Foreskin melanocyte (primary cell): ENCODE measurements at places on chromosomes 16 and 17.

- DNase-seq: no peak
Observed at GRCh38 chr17:49365667-49366066, 3.6 kb upstream of the ZNF652 start.

GRCh38 chr16:12229759-12230594 is 253.4 kb downstream of the SNX29 start:
- DNase-seq: peak; percentile 74

GRCh38 chr17:34493917-34494316 is 85.5 kb upstream of the TMEM132E start:
- DNase-seq: no peak

DNA sequence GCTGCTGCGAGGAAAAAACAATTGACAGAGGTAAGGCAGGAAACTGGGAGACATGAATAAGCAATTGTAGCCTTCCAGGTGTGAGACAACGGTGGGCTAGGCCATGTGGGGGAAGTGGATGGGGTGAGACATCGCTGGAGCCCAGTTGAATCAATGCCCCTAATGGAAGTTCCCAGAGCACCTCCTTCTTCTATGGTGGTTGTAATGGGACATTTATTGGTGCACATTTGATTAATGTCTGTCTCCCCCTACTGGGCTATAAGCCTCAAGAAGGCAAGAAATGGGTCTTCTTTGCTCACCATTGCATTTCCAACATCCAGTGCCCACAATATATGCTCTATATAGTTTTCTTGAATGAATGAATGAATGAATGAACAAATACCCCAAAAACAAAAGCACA is 22.7 kb upstream of the CD300E start:
- DNase-seq: no peak

- no peak for DNase-seq
Observed at GRCh38 chr17:61235001-61235826, 164.4 kb upstream of the TBX2 start.

- DNase-seq: peak; percentile 37
Observed at GRCh38 chr17:7136266-7136877, 21.8 kb upstream of the ASGR2 start.

DNA sequence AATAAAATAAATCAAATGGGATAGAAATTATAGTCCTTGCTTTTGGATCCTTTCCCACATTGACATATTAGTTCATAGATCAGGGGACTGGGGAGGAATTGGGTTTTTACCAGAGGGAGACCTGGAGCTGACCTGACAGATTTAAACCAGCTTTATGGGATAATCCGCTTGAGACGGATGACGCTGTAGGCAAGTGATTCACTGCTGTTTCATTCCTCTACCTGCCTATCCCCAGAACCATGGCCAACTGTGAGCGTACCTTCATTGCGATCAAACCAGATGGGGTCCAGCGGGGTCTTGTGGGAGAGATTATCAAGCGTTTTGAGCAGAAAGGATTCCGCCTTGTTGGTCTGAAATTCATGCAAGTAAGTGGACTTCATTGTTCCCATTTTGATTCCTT is 2.1 kb downstream of the NME1 start:
- DNase-seq: no peak

DNA sequence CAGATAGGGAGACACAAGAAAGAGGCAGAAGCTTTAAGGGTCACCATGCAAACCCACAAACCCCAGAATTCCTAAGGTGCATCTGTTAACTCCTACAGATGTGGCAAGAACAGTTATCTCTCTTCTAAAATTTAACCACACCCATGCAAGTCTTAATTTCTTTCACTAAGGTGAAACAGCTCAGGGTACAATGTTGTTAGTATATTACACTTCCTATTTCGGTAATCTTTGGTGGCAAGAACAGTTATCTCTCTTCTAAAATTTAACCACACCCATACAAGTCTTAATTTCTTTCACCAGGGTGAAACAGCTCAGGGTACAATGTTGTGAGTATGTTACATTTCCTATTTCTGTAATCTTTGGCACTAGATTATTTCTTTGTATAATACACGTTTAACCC is 6.6 kb downstream of the CCL23 start:
- no peak for DNase-seq
